ENCODE measurements at places on chromosomes 13 and 19.

- no peak for DNase-seq
Observed at GRCh38 chr13:74930402-74931165, 551.4 kb downstream of the TBC1D4 start.

GRCh38 chr13:42354241-42355091 is 82.5 kb downstream of the AKAP11 start:
- peak; percentile 59 for DNase-seq

GRCh38 chr13:100662468-100663211 is 12.0 kb downstream of the TMTC4 start:
- DNase-seq = no peak

DNA sequence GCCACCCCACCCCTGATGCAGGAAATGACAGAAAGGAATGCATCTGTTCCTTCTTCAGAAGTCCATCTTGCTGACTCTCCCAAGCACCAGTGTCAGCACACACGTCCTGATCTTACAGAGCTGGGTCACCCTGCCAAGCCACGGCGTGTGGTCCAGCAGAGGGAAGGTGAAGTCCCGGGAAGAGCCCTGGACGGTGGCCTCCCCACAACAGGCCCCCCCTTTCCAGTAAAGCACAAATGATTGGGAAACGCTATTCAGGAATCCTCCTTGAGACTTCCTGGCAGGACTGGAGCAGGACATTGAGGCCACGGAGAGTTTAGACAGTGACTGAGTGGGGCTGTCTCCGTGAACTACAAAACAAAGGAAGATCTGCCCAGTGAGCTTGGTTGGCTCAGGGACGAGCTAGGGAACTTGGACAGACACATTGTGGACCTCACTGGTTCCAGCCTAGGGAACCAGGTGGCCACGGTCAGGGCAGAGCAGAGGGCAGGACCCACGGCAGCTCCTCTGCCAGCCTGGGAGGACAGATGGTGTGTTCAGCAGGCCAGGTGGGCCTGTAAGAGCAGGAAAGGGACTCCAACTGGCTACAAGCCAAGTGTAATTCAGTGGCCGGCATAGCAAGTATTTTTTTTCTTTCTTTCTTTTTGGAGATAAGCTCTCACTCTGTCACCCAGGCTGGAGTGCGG is 41.7 kb downstream of the ELL start:
- no peak for DNase-seq

GRCh38 chr19:49799798-49800376 is 13.2 kb downstream of the FUZ start:
- DNase-seq = no peak

DNA sequence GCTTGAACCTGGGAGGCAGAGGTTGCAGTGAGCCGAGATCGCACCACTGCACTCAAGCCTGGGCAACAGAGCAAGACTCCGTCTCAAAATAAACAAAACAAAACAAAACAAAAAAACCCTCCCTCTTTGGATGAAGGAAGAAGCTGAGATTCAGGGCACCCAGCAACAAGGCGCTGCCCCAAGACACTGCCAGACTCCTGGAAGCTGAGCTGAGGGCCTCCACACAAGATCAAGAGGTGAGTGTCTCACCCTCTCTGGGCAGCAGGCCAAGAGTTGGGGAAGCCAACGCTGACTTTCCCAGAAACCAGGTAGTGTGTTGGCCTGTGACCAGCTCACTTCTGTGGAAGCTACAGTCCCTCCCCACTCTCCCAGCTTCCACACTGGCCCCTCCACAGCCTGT is 3.7 kb upstream of the TYROBP start:
- no peak for DNase-seq

GRCh38 chr13:57546942-57547341 is 84.6 kb upstream of the PCDH17 start:
- DNase-seq = no peak

DNA sequence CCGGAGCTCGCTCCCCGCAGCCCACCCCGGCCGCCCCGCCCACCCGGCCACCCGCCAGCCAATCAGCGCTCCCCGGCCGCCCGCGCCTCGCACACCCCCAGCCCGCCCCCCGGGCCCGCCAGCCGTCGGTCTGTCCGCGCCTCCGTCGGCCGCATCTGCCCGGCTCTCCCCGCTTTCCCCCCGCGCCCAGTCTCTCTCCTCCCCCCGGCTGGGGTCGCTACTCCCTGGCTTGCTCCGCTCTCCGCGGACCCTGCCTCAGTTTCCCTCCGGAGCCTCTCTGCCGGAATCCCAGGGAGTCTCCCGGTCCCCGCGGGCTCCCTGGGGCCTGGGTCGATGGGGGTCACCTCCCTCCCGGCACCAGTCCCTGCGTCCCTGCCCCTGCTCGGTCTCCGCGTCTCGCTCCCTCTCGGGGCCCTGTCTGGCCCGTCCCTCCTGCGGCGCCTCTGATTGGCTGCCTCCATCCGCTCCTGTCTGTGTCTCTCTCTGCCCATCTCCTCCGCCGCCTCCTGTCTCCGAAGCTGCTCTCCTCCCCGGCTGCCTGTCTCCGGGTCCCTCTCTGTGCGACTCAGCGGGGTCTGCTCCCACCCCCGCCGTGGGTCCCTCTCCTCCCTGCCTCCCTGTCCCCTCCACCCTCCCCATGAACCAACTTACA is 484 bp downstream of the IL11 start:
- no peak for DNase-seq

GRCh38 chr19:46992699-46993535 is 26.7 kb upstream of the NPAS1 start:
- no peak for DNase-seq

DNA sequence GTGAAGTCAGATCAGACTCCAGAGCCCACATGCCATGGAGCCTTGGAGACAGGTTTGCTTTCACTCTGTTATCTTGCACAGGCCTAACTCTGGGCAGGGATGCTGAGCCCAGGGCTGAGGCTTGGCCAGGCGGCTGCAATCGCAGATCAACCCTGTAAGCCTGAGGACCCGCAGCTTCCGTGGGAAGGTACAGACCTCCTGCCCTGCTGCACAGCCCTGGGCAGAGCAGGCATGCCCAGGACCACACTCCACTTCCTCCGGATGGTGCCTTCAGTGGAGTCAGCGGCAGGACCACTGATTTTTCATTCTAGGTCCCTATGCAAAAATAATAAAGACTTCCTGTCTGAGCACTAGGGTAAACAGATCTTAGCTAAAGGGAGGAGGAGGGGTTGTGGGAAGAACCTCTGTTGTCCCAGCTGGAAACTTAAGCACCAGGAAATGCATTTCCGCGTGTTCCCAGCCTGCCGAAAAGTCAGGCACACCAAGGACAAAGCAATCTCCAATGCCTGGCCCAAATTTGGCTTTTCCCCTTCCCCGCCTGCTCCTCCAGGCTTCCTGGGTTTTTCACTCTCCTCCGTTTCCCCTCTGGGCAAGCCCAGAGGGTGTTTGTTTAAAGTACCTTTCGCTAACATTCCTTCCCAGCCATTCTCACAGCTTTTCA is 87.3 kb downstream of the KCTD15 start:
- no peak for DNase-seq

DNA sequence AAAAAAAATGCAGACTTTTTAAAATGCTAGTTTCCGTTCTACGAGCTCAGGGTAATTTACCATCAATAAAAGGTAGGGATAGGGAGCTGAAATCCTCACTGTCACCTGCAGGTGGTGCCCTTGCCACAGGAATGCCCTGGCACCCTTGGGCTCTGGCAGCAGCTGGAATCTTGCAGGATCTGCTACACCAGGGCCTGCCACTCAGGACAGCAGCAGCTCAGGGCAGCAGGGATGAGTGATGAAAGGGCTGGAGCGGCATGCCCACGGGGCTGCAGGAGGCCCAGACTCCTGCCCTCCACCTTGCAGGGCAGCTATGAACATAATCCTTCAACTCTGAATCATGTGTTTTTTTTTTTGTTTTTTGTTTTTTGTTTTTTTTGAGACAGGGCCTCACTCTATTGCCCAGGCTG is 54.0 kb downstream of the GNG7 start:
- peak; percentile 64 for DNase-seq

- DNase-seq = no peak
Observed at GRCh38 chr19:558770-559439, 13.5 kb upstream of the BSG start.

- no peak for DNase-seq
Observed at GRCh38 chr13:112053744-112054615, 13.0 kb upstream of the SOX1 start.

- no peak for DNase-seq
Observed at GRCh38 chr13:32426191-32426989, 1.5 kb downstream of the N4BP2L1 start.

DNA sequence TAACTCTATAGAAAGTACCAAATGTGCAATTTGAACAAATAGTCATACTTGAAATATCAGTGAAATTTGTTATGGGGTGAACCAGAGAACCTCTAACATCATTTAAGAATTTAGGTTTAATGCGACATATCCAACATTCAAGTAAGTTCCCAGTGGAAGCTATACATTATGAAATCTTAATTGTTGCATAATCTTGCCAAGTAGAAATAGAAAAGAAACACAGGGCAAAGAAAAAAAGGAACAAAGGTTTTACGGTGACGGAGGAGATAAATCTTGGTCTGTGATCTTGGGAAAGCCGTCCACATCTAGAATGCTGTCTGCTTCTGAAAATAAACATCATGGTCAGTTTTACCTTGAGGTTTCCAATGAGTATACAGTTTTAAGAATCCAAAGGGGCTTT is 445.7 kb downstream of the RFC3 start:
- no peak for DNase-seq

GRCh38 chr13:111363591-111363990 is 43.1 kb downstream of the TEX29 start:
- DNase-seq = no peak

GRCh38 chr13:31334994-31335557 is 135.3 kb downstream of the B3GLCT start:
- DNase-seq = no peak

DNA sequence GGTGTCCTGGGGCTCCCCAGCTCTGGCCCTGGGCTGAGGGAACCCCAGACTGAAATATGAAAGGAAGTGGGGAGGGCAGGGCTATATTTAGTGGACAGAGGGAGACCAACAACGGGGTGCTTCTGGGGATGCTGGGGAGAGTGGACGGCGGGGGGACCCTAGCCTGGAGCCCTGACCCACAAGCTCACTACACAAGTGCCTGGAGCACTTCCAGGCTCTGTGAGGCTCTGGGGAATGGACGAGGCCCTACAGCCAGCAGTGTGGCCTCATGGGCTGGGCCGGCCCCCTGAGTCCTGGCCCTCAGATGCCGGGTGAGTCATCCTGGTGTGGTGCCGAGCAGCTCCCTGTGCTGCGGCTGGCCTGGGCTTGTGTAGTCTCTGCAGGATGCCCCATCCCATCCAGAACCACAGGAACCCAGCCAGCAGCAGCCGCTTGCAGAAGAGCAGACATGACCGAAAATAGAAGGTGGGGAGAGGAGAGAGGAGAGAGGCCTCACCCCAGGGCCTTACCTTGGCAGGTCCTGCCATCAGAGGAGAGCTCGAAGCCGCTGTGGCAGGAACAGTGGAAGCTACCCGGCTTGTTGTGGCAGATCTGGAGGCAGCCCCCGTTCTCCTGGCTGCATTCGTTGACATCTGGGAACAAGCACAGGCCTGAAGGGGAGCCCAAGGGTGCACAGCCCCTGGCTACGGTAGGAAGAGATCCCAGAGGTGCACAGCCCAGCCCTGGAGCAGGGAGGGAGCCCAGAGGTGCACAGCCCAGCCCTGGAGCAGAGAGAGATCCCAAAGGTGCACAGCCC is 26.1 kb downstream of the GAS6 start:
- DNase-seq = no peak

GRCh38 chr19:35179830-35180229 is 25.3 kb downstream of the FXYD5 start:
- no peak for DNase-seq

DNA sequence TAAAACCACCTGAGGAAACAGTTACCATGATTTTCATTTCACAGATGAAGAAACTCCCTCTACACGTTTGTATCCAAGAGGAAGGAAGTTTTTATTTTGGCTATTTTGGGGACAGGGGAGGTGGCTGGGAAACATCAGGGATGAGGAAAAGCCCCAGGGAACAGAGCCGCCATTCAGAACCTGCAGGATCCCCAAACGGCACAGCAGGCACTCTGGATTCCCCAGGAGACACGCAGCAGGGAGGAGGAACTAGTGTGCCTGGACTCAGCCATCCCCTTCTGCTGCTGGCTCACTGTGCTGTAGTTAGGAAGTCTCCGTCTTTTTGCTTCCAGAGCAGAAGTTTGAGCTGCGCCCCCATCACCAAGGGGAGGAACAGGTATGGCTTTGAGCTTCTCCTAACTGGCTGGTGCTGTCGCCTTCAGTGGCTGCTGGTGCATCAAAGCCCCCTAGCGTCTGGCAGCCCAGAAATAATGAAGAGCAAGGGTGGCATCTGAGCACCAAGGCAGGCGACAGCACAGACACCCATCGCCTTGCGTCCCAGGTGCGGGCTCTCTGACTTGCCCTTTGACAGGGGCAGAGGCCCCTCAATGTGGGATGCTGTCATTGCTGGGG is 4.2 kb downstream of the NAPA start:
- DNase-seq = no peak

GRCh38 chr13:98273824-98274742 is 97.0 kb upstream of the RNF113B start:
- DNase-seq = no peak

GRCh38 chr19:31013384-31014020 is 335.7 kb downstream of the TSHZ3 start:
- no peak for DNase-seq

DNA sequence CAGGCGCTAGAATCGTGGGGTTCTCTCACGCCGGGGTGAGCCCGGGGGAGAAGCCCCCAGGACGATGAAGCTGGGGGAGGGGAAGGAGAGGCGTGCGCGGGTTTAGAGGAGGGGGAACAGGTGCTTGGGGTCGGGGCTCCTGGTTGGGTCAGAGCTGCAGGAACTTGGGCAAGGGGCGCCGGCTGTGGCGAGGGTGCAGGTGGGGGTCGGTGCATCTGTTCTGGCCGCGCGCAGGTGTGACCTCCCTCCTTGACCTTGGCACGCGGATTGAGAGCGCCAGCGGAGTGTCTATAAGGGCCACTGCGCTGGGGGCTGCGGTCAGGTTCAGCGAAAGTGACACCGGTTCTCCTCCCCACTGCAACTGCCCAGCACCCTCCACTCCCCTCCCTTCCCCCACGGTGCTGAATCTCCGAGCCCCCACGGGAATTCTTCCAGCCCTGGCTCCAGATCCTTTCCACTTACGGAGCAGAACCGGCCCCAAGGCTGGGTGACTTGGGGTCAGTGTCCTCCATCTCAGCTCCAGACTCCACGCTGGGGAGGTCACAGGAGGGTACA is 618 bp downstream of the TMEM38A start:
- DNase-seq = no peak

GRCh38 chr19:15379999-15380647 is 536 bp upstream of the AKAP8 start:
- DNase-seq = peak; percentile 29

All from stimulated activated CD4-positive, alpha-beta T cell treated with anti-CD3 and anti-CD28 coated beads, Interleukin-15, amount 100 ng/mL, for 48 hours (primary cell).